ENCODE measurements at places on chromosomes 7 and 10.

DNA sequence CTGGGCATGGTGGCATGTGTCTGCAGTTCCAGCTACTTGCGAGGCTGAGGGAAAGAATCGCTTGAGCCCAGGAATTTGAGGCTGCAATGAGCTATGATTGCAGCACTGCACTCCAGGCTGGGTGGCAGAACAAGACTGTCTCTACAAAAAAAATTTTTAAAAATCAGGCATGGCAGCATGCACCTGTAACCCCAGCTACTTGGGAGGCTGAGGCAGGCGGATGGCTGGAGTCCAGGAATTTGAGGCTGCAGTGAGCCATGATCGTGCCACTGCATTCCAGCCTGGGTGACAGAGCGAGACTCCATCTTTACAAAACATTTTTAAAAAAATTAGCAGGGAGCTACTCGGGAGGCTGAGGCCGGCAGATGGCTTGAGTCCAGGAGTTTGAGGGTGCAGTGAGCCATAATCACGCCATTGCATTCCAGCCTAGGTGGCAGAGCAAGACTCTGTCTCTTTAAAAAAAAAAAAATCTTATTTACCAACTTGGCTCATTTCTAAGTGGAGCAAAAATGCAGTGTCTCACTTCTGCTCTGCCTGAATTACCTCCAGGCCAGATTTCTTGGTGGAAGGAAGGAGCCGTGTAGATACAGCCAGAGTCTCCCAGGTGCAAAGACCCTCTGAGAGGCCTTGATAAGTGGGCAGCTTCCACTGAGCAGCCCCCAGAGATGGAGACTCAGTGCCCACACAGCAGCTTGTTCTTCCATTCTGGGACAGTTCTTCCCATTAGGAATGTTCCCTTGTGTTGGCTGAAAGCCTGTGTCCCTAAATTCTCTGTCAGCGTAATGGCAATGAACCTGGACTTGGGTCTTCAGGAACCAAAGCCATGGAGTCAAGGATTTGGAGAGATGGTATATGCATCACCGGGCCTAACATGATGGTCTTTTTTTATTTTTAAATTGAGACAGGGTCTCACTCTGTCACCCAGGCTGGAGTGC is 30.0 kb downstream of the GTF2IRD1 start:
- DNase-seq = no peak

DNA sequence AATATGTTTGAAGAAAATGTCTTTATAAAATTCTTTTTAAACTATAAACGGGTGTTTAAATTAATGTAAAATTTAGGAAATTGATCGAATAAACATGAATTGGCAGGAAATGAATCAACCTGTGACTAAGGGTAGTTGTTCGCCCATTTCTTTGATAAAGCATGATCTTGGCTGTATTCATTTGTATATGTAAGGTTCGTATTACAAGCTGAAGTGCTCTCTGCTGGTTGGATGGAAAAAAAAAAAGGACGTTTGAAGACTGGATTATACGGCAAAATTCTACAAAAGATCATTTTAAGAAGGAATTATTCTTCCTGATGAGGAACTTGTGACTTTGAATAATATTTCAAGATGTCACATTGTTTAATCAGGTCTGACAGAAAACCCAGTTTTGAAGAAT is 185.4 kb upstream of the ANK3 start:
- no peak for DNase-seq

- DNase-seq = no peak
Measured at GRCh38 chr7:18174996-18175395, 147.3 kb upstream of the PRPS1L1 start.

GRCh38 chr7:116298055-116298454 is 87.7 kb downstream of the TES start:
- DNase-seq = no peak

GRCh38 chr7:976901-977325 is 1.6 kb upstream of the COX19 start:
- no peak for DNase-seq

GRCh38 chr7:3267966-3268690 is 32.9 kb upstream of the SDK1 start:
- no peak for DNase-seq

- DNase-seq = no peak
Measured at GRCh38 chr10:48845512-48845911, 94.1 kb downstream of the LRRC18 start.

DNA sequence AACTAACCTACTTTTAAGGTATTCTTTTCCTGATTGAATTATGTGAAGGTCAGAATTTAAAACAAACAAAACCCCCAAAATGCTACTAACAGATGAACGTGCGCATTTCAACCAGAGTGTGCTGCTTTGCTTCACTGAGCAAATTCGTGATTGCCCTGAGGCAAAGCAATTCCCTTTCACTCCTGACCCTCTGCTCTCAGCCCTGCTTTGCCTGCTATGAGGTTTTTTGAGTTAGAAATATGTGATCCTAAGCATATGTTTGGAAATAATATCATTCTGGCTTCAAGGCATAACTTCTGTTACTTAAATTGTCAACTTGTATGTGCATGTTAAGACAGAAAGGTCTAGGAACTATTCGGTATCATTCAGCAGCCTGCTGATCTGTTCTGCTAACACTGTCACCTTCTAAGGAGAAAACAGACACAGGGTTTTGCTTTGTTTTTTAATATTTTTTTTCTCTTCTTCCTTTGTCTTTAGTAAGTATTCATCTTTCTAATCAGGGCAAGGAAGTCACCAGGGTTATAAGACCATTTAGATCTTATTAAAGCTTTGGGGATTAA is 124.2 kb downstream of the GNAT3 start:
- no peak for DNase-seq

DNA sequence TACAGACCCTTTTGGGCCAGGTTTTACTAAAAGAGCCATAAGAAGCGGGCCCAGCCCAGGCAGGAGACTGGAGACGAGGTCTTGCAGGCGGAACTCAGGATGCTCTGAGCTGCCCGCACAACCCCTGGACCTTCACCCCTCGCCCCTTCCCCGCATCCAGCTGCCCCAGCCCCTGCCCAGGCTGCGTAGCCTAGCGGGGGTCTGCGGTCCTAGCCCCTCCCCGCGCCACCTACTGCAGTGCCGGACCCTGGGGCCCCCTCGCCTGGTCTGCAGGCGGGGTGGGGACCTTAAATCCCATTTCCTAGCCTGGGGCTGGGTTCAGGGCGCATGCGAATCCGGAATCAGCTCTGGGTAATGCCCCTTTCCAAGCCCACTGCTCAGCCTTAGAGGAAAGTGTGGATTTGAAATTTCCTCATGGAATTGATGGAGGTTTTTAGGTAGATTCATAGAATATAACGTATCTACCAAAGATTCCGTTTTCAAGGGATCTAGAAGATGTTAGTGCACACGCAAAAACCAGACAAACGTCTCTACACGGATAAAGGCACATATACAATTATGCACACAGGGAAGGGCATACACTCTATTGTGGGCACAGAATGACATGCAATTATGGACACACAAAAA is 546 bp upstream of the HOXA3 start:
- no peak for DNase-seq

GRCh38 chr7:116911801-116912200 is 41.5 kb upstream of the ST7 start:
- DNase-seq = no peak

DNA sequence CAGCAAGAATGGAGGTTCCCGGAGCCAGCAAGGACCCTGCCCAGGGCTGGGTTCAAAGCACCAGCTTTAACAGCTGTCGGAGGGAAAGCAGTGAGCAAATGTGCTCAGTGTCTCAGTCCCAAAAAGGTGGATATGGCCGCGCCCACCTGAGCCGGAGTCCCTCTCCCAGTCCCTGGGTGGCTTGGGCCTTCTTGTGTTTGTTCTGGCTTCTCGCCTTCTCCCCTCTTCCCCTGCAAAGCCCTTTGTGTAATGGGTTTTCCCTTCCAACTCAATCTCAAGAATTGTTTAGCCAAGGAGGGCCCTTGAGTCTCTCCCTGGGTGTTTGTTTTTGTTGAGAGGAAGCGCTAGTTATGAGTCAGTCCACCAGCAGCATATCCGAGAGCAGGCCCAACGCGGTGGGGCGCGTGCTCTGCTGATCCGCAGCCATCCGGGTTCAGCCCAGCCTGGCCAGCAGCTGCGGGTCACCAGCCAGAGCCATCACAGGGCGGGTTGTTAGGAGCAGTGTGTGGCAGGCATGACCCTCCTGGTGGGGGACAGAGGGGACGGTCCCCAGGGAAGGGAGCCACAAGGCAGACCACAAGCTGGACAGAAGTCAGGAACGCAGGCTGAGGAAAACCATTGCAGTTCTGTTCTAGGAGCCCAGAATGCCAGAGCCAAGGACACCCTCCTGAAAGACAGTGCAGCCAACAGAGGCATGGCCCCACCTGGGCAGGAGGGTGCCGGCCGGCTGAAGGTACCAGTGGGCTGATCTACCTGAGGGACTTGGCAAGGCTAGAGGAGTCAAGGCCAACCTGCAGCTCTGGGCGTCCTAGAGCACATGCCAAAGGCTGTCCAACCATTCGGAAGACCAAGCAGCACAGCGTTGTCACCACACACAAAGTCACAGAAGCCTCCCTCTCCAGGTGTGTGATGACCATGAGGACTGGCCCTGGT is 21.3 kb downstream of the CALML3 start:
- DNase-seq = no peak

DNA sequence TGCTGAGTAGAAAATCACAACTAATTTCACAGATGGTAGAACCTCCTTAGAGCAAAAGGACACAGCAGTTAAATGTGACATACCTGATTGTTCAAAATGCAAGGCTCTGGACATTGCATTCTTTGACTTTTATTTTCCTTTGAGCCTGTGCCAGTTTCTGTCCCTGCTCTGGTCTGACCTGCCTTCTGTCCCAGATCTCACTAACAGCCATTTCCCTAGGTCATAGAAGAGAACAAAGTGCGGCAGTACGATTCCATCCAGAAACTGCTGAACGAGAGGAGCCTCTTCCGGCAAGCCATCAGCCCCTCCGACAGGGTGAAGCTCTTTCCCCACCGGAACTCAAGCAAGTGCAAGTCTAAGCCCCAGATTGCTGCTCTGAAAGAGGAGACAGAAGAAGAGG is 186.9 kb downstream of the CFTR start:
- DNase-seq = no peak

DNA sequence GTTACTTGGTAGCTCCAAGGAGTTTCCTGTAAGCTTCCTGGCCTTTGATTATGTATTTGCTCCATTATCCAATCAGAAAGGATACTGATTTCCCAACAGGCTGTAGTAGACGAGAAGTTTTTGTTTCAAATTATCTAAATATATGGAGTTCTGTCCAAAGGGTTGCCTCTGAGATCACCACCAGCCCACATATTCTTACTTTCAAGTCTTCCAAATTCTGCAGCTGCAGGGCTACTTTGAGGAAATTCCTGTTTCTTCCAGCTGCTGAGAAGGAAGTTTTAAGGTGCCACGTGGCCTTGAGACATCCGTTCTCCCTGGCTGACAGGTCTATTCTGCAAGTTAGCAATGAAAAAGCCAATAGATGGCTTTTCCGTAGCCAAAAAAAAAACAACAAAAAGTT is 286.0 kb downstream of the TWIST1 start:
- DNase-seq = no peak

GRCh38 chr10:14574885-14575284 is 199.8 kb downstream of the FAM107B start:
- DNase-seq = no peak

GRCh38 chr10:109219935-109220605 is 703.2 kb downstream of the XPNPEP1 start:
- DNase-seq = no peak

- DNase-seq = no peak
Measured at GRCh38 chr7:77631820-77632219, 64.4 kb upstream of the RSBN1L start.

- DNase-seq = no peak
Measured at GRCh38 chr7:143954135-143954534, 509 bp upstream of the OR2F1 start.

GRCh38 chr7:152035817-152036216 is 10.3 kb downstream of the GALNT11 start:
- DNase-seq = no peak

DNA sequence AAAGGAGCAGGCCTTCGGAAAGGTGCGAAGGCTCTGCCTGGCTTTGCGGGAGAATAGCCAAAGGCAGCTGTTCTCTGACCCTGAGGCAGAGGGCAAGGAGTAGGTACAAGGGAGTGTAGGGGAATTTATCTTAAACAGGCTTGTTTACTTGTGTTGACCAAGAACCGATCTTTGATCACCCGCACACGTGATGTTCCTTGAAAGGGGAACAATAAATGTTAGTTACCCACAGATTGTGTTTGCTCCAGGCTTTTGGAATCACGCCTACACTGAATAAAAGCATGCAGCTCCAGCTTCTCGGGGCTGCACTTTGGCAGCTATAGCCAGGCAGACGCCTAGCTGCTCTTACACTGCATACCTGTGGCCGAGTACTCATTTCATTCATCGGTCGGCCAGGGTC is 420.8 kb downstream of the PHF14 start:
- no peak for DNase-seq

DNA sequence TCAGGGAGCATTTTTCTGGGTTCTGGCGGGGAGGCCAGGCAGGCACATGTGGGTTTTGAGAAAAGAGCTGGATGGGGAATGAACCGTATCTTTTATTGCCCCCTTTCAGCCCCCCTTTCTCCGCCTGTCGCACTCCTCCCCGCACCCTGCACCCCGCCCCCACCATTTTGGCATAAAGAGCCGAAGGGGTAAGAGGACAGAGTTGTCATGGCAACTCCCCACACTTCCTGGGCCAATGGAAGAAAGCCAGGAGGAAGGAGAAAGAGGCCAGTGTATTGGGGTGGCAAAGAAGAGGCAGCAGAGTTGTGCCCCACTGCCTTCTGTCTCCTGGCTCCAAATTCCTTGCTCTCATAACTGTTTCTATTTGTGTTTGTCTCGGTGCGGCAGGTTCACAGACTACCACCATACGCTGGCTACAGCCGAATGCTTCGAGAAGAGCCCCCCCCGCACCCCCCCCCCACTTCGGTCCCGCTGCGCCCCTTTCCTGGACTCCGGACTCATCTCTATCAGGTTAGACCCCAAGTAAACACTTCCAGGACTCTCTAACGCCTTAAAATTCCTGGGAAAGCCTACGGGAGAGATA is 3.4 kb downstream of the KCNIP2 start:
- DNase-seq = no peak

- DNase-seq = no peak
Measured at GRCh38 chr10:117997673-117998072, 49.1 kb downstream of the RAB11FIP2 start.

GRCh38 chr10:26430641-26431163 is 7.4 kb upstream of the APBB1IP start:
- no peak for DNase-seq

DNA sequence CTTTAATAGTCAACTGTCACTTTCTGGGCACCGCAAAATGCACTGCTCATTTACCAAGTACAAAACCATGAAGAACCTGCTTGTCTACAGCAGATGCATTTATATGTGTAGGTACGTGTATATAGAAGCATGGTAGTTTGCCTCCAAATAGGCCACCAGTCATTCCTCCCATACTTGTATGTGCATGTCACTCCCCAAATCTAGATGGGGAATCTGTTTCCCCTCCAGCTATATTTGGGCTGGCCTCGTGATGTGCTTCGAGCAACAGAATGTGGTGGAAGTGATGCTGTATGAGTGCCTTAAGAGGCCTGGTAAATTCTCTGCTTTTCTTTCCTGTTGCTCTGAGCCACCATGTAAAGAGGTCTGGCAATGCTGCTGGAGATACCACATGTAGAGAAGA is 47.1 kb downstream of the PSMC2 start:
- no peak for DNase-seq

Data from stimulated activated CD4-positive, alpha-beta T cell treated with anti-CD3 and anti-CD28 coated beads, Interleukin-1b, Interleukin-23, amount 100 ng/mL, for 1 hour (primary cell).